ENCODE measurements at places on chromosomes 12 and 14. TPM values are rescaled to one million over a fixed set of nuclear protein-coding genes. Genes with fewer than 3 reads are reported as not detected.

GRCh38 chr14:101823511-101824120 lies 62.1 kb downstream of the PPP2R5C start:
- peak; percentile 88 for DNase-seq

GRCh38 chr12:95300286-95300685 lies 82.7 kb downstream of the VEZT start:
- no peak for DNase-seq

GRCh38 chr12:39123580-39124253 lies 218.3 kb upstream of the CPNE8 start:
- no peak for DNase-seq

GRCh38 chr12:124506145-124506831 lies 61.1 kb downstream of the NCOR2 start:
- no peak for DNase-seq

Gene RFX4
- not detected for total RNA-seq

Gene FOXN4
- total RNA-seq = not detected
